ENCODE measurements at places on chromosomes 7 and 10.

DNA sequence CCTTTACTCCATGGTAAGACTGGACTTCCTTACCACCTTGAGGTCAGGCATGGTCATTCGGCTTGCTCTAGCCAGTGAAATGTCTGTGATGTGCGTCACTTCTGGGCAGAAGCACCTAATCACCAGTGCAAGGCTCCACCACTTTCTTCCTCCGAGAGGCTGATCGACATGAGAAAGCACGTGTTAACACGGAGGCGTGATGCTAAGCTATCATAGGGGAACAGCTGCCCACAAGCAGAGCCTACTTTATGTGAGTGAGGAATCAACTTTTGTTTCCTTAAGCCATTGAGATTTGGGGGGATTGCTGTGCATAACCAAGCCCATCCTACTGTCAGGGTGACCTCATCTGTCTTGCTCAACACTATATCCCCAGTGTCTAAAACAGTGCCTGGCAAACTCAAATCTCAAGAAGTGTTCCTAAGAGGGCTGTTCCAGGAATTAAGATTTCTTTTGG, 23.1 kb upstream of the SAR1A start:
- no peak for DNase-seq

GRCh38 chr10:87722716-87723115, 63.0 kb downstream of the PAPSS2 start:
- no peak for DNase-seq

- DNase-seq = no peak
Observed at GRCh38 chr10:60654813-60655464, 123.3 kb upstream of the CDK1 start.

DNA sequence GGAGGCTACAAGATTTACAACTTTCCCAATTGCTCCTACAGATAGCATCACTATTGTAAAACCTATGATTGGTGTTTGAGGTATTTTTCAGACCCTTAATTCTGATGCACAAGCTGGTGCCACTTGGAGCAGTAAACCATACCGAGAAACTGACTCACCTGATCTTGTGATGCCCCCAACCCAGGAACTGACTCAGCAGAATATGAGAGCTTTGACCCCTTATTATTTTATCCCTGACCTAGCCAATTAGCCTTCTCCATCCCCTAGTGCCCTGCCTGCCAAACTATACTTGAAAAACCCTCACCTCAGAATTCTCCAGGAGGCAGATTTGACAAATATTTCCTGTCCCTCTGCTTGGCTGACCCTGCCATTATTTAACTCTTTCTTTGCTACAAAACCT, 585.9 kb upstream of the GHITM start:
- no peak for DNase-seq

GRCh38 chr7:44288811-44289340, 36.5 kb downstream of the CAMK2B start:
- DNase-seq = no peak

DNA sequence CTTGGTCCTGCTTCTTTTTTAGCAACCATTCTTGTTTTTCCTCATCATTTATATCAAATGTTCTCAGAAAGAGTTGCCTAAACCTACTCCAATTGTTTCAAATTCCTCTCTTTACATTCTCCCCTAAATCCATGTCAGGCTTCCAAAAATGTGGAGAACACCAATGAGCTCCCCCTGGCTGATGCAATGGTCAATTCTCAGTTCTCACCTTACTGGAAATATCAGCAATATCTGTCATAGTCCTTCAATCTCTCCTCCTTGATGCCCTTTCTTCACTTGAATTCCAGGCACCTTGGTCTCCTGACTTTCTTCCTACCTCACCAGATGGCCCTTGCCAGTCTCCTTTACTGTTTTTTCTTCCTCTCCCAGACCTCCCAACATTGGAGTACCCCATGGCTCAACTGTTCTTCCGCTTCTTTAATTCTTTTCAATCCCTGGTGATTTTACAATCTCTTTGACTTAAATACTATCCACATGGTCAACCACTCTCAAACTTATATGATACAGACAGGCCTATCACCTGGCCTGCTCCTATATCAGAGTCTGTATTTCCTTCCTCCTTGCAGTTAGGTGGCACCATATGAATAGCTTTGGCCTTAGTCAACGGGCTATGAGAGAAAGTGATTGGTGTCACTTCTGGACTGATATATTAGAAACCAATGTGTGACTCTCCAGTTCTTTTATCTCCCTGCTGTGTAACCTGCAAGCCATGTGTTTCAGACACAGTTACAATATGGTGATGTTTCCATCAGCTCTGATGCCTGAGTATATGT, 47.4 kb upstream of the CAV2 start:
- DNase-seq = no peak

DNA sequence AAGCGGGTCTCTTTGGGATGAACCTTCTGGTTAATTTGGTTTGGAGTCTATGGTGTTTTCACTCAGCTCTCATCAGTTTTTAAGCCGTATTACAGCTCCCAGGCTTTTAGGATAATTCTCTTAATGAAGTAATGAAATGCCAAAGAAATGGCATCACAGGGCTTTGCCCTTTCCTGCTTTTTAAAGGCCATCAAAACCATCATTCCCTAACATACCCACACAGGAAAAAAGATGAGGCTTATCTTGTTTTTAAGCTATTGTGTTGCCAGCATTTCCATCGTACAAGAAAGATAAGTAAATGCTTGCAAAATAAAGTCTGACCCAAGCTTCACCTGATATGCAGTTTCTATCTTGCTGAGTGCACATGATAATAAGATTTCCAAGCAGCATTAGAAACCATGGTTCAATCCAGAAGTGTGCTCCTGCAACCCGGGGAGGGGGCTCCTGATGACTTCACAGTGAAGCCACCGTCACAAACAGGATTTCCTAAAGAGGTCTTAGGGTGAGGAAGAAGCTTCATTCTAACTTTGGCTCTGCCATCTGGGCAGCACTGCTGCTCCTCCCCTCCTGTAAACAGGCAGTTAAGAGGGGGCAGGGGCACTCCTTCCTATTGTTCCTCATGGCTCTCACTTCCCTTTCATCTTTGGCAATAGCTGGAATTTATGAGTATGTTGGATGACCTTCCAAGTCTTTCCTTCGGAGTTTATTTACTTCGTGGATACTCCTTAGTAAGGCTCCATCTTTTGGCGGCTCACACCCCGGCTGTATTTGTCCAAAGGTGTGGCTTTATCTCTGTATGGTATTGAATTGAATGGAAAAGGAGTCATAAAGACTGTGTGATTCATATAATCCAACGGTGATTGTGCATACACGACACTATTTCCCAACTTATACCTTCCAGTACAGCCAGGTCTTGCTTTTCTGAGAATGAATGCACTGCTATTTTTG, 55.2 kb upstream of the FAM133B start:
- DNase-seq = no peak

- no peak for DNase-seq
Observed at GRCh38 chr10:113866551-113867394, 12.3 kb downstream of the NHLRC2 start.

DNA sequence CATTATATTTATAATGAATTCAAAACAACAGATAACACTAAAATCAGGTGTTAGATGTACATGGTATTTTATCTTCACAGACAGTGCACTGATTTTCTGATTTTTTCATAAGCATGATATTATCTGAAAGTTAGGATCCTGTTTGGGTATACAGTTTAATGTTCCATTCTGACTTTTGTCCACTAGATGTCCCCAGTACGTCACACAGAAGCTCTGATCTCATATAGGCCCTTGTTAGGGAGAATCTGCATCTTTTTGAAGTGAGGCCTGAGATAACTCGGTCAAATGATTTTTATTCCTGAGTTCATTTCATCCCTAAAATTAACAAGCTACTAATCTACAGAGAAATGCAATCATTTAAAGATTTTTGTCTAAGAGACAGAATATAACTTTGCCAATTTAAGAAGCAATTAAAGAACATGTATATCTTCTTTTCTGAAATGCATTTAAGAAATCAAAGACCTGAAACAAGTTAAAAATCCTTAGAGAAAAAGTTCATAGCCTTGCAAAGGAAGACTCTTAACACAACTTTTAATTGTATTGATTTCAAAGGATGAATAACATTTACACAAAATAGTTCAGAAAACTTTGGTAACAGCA, 72.0 kb upstream of the TES start:
- peak; percentile 3 for DNase-seq

GRCh38 chr10:112082120-112082519, 101.4 kb downstream of the GPAM start:
- DNase-seq = no peak

DNA sequence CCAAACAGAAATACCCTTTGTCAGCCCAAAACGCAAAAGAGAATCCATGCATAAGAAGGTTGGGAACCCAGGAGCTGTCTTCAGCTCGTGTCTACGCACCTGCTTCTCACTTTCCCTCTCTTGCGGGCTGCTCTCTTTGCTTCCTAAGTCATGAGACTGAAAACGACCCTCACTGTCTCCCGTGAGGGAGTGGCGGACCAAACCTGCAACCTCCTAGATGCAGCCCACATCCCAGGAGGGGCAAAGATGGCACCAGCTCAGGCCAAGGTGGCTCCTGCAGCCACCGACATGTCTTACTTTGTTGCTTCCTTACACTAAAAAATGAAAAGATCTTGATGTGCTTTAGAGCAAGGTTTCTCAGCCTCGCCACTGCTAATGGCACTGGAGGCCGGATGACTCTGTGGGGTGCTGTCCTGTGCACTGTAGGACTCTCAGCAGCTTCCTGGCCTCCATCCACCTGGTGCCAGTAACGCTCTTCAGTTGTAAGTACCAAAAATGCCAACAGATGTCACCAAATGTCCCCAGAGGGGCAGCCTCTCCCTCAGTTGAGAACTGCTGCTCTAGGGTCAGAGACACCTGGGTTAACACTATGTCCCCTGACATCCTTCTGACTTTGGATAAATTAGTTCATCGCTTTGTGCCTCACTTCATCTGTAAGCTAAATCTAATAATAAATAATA, 179.8 kb upstream of the PFKP start:
- no peak for DNase-seq

GRCh38 chr7:98679741-98680140, 62.7 kb downstream of the NPTX2 start:
- DNase-seq = no peak

GRCh38 chr7:22094413-22095342, 149.0 kb upstream of the CDCA7L start:
- DNase-seq = peak; percentile 14

DNA sequence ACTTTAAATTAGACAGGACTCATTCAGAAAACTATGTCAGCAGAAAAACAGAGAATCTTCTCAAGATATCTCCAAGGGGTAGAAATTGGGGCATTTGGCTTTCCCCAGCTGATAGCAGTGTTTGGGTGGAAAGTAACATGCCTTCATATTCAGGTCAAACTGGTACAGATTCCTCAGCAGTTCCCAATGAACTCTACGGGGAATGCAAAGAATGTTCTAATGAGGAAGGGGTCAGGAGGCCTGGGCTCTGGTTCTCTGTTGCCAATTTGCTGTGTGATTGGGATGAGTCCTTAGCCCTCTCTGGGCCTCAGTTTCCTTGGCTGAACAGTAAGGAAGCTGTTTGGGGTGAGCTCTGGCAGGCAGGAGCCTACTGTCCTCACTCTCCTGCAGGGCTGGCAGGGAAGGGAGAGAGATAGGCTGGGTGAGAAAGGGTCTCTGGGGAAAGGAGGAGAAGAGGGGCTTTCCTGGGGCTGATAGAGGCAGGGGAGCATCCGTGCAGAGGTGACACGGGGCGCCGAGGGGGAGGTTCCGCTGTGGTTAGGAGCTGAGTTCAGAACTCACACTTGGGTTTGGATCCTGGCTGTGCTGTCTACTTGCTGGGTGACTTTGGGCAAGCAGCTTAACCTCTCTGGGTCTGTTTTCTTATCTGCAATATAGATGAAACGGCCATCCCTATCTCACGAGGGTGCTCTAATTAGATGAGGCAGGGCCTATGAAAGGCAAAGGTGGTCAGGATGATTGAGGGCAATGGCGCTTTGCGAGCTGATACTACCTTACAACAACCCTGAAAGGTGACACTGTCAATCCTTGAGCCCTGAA, 45.1 kb downstream of the SPOCK2 start:
- no peak for DNase-seq

DNA sequence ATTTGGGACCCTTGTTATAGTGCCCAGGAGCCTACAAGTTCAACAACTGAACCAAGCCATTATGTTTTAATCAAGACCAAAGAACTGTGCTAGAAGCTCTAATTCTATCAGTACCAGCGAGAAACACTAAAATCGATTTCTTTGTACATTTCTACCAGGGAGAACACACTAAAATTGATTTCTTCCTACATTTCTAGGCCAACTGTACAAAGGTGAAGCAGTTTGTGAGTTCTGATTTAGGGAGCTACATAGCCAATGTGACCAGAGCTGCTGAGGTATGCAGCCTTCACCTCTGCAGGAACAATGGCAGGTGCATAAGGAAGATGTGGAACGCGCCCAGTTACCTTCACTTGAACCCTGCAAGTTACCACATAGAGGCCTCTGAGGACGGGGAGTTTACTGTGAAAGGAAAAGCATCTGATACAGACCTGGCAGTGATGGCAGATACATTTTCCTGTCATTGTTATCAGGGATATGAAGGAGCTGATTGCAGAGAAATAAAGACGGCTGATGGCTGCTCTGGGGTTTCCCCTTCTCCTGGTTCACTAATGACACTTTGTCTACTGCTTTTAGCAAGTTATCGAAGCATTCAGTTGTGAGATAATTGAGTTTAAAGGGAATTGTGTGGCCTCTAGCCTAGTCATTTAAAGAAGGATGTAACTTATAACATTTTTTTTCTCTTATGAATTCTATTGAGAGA, 31.7 kb downstream of the HYAL4 start:
- no peak for DNase-seq

GRCh38 chr10:97584060-97584797, at the start of gene HOGA1:
Gene HOGA1, plus strand, starts transcription at chr10:97584389. Its CDS starts 315 bp downstream, at chr10:97584704.
- DNase-seq = no peak

DNA sequence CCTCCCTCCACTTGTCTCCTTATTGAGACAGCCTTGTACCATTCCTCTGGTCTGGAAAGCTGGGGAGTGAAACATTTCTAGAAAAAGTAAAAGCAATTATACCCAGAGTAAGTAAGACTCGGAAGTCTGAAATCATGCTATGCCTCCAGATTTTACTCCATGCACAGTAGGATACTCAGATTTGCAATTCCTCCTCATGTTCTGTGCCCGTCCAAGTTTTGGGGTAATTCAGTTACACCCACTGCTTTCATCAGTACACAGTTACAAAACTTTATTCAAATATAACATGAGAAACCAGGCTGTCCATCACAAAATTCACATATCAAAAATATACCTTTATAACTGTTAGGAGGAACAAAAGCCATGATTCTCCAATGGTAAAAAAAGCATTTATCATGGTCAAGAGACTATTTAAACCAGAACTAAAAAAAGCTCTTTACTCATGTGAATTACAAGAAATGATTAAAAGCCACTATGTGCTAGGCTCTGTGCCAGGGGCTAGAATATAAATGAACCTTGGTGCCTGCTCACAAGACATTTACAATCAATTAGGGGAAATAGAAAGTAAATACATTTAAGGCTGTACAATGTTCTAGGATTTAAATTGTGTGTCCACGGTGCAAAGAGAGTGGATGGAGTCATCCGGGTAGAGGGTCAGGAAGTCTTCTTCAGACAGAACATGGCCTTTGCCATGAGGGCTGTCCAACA, 320.2 kb downstream of the ELMO1 start:
- DNase-seq = no peak
